HEK293T (cell line): ENCODE measurements at places on chromosomes 13 and 19.

GRCh38 chr13:73335944-73336343 is 277.1 kb downstream of the KLF5 start:
- DNase-seq = no peak

DNA sequence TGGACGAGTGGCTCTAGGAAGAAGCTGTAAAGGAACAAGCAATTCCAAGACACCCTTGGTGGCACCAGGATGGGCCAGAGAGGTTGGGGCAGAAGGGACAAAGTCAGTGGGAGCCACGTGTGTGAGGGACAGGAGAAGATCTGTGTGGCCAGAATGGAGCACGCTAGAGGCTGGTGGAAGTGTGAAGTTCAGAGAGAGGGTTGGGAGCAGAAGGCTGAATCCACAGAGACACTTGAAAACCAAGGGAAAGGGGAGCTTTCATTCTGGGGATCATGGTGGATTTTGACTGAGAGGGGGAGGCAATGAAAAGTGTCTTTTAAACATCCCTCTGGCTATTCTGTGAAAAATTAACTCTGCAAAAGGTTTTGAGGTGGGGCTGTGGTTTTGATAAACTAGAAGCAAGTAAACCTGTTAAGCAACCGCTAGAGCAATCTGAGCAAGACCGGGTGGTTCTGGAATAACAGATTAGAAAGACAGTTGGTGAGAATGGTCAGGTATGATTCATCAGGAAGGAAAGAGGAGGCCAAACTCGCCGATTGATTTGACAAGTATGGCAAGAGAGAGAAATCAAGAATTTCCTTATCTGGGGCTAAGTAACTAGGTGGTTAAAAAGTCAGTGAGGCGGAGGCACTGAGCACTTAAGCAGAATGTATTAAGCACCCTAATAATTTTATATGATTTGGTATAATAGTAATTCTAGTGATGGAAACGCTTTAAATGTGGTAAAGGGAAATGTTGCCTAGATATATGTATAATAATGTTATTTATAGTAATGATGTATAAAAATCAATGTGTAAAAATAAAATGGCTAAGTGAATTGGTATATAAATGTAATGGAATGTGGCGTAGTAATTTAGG is 140.0 kb downstream of the MYO16 start:
- DNase-seq = no peak

- DNase-seq = no peak
Measured at GRCh38 chr19:17862711-17863519, 3.2 kb downstream of the RPL18A start.

GRCh38 chr13:22925881-22926747 is 254.7 kb upstream of the SGCG start:
- no peak for DNase-seq

GRCh38 chr13:111656439-111656838 is 336.0 kb downstream of the TEX29 start:
- no peak for DNase-seq

DNA sequence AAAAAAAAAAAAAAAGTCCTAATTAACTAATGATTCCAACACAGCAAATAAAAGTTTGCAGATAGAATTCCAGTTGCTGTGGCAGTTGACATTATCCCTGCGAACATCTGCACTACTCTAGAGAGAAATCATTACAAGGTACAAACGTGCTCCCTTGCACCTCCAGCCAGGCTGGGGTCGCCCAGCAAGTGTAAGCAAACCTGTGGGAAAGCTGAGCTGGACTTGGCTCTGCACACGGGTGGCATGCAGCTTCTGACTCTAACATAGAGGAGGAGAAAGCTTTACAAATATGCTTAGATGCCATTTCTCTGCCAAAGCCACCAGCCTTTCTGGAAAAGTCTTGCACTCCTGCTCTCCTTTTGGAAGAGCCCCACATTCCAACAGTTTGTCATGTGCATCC is 103.3 kb downstream of the CRYL1 start:
- no peak for DNase-seq

DNA sequence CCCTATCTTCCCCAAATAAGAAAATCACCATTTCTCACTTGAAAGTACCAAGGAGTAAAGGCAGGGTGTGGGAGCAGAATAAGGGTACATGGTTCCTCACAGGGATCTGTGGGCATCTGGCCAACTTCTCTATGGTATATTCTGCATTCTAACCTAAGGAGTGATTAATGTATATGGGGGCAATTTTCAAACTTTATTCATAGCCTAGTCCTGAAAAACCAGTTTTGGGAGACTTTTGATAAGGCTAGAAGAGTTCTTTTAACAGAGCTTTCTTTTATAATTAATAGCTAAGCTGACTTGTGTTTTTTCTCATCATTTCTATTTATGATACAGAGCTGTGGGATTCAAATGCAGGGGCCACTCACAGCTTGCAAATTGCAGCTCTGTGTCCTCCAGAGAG is 852 bp downstream of the SCEL start:
- no peak for DNase-seq

- no peak for DNase-seq
Measured at GRCh38 chr19:10033614-10034013, 20.3 kb downstream of the RDH8 start.

DNA sequence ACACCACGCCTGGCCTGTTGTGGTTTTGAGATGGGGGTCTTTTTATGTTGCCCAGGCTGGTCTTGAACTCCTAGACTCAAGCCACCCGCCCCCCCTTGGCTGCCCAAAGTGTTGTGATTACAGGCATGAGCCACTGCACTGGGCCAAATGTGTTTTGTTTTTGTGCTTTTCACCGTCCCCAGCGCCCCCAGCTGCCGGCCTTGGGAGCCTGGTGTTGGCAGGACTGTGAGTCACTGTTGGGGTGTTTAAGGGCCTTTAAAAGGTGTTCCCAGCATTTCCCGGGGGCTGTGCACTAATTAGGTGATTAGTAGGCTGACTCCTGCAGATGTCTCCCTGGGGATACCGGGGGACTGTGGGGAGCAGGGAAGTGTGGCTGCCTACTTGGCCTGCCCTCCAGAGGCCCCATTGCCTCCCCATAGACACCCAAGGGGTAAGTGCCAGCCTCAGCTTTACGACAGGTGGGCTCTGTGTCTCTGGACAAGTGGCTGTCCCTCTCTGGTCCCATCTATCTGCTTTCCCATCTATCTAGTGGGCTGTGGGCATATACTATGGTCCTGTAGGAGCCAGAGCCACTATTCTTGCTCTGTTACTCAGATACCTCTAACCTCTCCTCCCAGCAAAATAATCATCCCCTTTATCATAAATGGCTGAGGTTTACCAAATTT is 11.8 kb upstream of the TLE5 start:
- no peak for DNase-seq

DNA sequence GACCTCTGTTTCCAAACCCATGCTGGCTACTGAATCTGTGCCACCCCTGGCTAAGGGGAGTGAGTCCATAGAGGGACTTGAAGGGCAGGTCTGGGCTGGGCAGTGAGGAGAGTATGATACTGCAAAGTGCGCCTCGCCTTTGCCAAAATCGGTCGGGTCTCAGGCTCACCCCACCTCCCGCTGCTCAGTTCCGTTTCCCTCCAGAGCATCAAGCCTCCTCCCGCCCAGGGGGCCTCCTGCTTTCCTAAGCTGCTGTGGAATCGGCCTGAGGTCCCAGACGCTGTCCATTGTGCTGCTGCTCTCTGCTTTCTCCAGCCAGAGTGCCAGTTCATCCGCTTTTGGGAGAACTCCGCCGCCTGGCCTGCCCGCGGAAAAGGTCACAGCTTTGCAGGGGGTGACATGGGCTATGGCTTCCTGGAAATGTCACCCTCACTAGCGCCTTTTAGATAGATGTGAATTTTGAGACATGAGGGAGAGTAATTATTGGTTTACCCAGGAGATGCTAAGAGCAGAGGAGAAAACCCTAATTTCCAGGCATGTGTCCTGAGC is 1418.4 kb downstream of the UQCRFS1 start:
- DNase-seq = no peak

GRCh38 chr19:29548483-29549085 is 22.8 kb downstream of the VSTM2B start:
- DNase-seq = no peak

- no peak for DNase-seq
Measured at GRCh38 chr19:19948800-19949199, 48.1 kb downstream of the ZNF93 start.

DNA sequence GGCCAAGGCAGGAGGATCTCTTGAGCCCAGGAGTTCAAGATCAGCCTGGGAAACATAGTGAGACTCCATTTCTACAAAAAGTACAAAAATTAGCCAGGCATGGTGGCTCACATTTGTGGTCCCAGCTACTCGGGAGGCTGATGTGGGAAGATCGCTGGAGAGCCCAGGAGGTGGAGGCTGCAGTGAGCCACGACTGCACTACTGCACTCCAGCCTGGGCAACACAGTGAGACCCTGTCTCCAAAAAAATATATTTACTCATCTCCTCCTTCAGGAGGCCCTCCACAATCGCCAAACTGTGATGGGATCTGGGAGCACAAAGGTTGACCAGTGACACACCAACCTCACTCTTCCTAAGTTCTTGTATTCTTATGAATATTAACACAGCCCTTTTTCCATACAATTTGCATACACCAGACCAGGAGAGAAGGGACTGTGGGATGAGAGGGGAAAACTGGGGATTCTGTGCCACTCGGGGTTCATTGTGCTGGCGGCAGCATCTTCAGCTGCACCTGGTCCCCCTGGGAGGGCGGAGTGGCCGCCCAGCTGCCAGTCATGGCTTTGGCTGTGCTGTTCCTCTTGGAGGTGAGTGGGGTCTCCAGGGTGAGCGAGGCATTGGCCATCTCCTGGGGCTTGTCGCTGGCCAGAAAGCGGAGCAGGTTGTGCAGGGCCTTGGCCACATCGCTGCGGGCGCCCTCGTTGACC is 5.8 kb upstream of the OPA3 start:
- DNase-seq = no peak

DNA sequence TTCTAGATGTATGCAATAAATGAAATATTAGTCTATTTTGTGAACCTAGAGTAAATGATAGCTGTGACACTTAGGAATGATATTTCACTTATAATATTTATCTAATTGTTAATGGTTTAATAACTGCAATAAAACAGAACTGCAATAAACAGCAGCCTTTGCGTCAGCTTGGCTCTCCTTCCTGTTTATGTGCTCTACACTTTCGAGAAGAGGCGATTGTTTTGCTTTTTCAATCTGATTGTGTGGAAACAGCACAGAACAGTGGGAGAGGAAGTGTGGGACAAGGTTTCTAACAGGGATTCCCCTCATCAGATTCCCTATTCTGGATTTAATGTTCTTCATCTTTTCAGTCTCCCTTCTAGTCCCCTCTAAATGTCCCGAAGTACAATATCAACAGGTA is 17.3 kb upstream of the TRPC4 start:
- no peak for DNase-seq

DNA sequence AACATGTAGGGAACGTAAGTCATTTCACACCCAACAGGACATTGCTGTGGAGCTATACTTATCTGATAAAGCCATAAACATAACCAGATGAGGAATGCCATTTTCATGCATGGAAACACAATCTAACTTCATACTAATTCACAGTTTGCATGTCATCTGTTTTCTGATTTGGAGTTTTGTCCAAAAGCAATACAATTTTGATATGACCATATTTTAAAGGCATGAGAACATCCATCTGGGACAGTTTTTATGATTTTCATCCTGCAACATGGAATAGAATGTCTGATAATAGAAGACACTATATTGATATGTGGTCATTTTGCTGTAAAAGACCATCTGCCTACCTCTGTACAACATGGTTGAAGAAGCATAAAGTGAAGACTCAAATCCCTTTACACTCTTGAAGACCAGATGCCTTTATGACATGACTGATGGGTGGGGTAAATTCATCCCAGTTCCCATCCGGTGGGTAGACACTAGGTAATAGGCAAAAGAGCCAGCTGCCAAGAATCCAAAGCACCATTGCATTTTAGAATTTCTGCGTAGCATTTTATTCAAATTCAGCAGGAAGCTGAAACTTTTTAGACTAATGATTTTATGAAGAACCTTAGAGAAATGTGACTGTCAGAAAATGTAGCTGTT is 309.8 kb downstream of the LMO7 start:
- DNase-seq = no peak

- no peak for DNase-seq
Measured at GRCh38 chr13:46329624-46330023, 57.4 kb downstream of the RUBCNL start.

- no peak for DNase-seq
Measured at GRCh38 chr13:95833126-95833525, 156.2 kb downstream of the DNAJC3 start.

DNA sequence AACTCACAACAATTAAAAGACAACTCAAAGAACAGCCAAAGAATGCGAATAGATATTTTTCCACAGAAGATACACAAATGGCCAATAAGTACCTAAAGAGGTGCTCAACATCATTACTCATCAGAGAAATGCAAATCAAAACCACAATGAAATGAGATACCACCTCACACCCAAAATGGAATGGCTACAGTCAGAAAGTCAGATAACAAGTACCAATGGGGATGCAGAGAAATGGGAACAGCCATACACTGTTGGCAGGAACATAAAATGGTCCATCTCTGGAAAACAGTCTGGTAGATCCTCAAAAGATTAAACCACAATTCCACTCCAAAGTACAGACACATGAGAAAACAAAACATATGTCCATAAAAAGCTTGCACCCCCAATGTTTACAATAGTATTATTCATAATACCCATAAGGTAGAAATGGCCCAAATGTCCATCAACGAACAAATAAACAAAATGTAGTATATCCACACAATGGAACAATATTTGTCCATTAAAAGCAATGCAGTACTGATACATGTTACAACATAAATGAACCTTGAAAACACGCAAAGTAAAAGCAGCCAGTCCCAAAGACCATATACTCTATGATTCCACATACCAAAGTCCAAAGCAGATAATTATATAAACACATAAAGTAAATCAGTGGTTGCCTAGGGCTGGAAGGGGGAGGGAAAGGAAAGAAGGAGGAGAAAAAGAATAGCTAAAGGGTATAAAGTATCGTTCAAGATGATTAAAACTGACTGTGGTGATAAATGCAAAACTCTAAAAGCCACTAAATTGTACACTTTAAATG is 19.6 kb downstream of the USP12 start:
- DNase-seq = no peak

DNA sequence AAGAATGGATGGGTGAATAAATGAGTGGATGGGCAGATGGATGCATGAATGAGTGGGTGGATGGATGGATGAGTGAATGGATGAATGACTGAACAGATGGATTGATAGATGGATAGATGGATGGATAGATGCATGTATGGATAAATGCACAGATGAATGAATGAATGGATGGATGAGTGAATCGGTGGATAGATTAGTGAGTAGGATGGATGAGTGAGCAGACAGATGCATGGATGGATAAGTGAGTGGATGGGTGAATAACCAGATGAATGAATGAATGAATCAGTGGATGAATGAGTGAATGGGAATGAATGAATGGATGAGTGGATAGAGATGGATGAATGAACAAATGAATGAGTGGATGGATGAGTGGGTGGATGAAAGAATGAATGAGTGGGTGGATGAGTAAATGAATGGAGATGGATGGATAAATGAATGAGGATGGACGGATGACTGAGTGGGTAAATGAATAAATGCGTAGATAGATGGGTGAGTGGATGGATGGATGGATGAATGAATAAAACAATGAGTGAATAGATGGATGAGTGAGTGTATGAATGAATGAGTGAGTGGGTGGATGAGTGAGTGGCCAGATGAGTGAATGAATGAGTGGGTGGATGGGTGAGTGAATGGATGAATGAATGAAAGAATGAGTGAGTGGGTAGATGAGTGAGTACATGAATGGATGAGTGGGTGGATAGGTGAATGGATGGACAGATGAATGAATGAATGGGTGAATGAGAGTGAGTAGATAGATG is 13.0 kb downstream of the GAS6 start:
- no peak for DNase-seq

GRCh38 chr19:31427857-31428256 is 78.6 kb upstream of the TSHZ3 start:
- DNase-seq = no peak

- DNase-seq = peak; percentile 78
Measured at GRCh38 chr19:55305491-55305890, 19.6 kb downstream of the TMEM150B start.
